ENCODE measurements at places on chromosomes 5 and 9.

DNA sequence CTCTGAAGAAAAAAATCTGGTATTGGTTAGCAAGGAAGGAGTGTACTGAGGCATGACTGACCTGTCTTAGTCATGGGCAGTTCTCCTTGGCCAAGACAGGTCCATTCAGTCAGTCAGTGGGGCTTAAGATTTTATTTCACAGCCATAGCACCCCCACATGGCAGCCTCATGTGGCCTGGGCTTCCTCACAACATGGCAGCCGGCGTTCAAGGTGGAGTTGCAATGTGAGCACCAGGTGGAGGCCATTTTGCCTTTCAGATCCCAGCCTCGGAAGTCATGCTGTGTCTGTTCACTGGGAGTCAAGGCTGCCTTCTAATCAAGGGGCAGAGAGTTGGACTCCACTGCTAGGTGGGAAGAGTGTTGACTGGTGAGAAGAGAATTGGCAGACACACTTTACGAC, 10.3 kb upstream of the CARD19 start:
- no peak for DNase-seq

DNA sequence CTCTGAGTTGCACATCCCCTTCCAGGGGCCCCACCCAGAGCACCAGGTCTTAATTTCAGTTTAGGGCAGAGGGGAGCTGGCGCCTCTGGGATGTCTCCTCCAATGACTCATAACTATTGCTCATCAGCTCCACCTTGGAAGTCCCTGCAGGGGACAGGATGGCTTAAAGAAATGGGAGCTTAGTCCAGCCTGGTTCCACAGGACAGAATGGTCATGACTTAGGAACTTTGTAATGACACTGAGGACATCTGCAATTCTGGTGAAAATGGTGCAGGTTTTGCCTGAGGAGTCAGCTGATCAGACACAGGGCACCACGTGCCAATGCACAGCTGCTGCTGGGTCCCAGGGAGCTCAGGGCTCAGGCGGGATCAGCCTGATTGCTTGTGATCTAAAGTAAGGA, 16.4 kb upstream of the PPP1R26 start:
- no peak for DNase-seq

GRCh38 chr5:34831303-34831702, 7.7 kb upstream of the TTC23L start:
- DNase-seq: no peak

GRCh38 chr5:125137535-125137934, 391.1 kb upstream of the ZNF608 start:
- peak; percentile 41 for DNase-seq

DNA sequence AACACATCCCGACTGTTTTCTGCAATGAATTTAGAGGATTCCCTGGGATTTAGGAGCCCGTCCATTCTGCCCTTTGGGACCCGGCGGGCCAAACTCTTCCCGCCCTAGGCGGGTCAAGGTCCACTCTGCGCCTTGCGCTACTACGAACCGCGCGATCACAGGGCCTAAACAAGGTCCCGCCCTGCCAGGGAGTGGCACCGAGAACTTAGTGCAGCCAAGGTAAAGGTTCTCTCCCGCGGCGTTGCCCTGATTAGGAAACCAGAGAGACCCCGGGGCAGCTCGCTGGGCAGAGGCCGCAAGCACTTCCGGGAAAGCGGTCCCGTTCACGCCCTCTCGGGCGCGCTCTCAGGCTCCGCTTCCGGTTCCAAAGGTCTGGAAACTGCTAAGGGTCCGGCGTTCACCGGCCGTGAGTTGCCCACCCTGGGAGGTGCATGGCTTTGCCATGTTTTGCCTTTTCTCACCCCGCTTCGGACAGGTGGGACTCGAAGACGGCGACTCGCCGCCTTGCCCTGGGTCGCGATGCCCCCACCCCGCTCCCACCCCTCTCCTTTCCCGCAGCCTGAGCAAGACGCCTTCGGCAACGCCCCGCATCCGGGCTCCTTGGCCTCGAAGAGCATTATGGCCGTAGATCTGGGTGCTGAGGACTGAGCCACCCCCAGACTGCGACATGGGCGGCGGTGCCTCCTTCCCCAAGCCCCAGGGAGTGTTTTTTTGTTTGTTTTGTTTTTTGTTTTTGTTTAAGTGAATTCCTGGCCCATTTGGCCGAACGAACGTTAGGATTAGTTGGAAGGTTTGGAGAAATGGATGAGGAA, 23.4 kb downstream of the HNRNPK start:
- DNase-seq: peak; percentile 75

DNA sequence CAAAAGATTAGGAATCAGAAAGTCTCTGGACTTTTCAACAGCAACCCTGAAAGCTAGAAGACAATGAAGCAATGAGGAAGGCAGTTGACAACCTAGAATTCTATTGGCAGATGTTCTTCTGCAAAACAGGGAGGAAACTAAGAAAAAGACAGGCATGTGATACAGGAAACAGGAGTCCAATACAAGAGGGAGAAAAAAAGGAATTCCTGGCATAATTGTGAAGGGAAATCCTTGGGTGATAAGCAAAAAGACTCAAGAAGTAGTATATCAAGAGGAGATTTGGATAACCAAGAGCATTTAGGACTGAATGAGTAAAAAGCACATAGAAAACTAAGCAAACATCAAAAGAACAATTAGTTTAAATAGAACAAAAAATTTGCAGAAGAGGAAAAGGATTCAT, 58.6 kb downstream of the LPAR1 start:
- no peak for DNase-seq

DNA sequence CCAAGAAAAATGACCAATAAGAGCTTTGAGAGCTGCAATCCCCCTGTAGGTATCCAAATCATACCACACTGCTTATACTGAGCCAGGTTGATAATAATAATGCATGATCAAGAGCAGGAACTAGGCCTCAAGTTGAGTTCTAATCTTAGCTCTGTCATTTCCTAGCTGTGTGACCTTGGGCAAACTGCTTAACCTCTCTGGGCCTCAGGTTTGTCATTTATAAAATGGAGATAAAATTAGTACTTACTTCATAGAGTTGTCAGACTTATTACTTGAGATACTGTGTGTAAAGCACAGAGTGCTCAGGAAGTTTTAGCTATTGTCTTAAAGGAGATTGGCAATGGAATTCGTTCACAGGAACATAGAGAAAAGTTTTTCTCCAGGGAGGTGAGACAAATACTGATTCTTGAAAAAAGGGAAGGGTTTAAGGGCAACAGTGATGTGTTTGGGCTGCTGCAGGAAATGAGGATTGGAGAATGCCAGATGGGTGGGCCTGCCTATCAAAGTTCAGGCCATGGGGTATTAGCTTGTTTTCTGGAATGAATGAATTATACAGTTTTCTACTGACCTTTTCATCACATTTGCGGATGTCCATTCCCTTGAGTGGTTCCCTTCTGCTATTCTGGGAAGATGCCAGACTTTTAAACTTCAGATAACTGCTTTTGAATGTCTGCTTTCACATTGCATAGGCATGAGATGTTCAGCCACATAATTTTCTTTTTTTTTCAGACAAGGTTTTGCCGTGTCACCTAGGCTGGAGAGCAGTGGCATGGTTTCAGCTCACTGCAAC, 10.2 kb upstream of the ATP6V0E1 start:
- peak; percentile 62 for DNase-seq

GRCh38 chr9:30628915-30629567, 1755.4 kb upstream of the ACO1 start:
- no peak for DNase-seq

- DNase-seq: no peak
These were observed 450.0 kb downstream of the CCDC171 start for GRCh38 chr9:16002816-16003215.

GRCh38 chr5:1262381-1262780, 32.5 kb downstream of the TERT start:
- DNase-seq: peak; percentile 16

GRCh38 chr9:107363516-107364152, 80.6 kb downstream of the RAD23B start:
- DNase-seq: no peak

GRCh38 chr5:137069358-137069757, 429.8 kb downstream of the SPOCK1 start:
- no peak for DNase-seq

GRCh38 chr5:180689775-180690174, 40.4 kb upstream of the FLT4 start:
- no peak for DNase-seq

GRCh38 chr5:157216391-157217142, 35.9 kb downstream of the ITK start:
- DNase-seq: no peak

DNA sequence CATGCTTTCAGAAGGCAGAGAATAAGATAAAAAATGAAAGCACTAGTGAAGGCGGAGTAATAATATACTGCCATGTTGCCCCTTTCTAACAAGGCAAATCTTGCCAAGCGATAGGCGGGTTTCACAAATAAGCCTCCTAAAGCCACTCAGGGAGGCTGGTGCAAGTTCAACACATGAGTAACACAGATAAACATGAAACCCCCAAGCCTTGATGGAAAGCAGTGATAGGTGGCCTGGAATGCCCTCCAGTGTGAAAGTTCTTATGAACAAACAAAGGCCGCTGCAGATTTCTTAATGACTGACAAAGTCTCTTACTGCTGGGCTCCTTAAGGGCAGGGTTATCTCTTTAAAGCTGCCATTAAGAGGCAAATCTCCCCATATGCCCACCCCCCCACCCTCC, 154.7 kb downstream of the ZDHHC21 start:
- DNase-seq: no peak

- peak; percentile 65 for DNase-seq
These were observed 32.0 kb downstream of the SAR1B start for GRCh38 chr5:134600600-134600999.

DNA sequence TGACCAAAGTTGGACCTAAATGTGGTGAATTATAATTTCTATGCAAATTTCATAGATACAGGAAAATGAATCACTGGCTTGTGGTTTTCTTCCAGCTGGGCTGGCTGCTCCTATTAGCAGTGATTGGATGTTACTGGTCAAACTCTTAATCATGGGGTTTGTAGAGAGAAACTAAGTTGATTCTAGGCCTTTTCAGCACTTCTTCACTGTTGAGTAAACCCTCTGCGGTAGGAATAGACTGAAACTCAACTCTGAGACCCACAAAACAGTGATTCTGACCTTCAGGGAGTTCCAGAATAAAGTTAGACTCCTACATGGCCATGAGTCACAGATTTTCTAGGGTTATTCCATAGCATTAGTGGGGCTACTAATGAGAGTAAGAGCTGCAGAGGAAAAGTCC, 47.9 kb upstream of the FKTN start:
- DNase-seq: peak; percentile 67

GRCh38 chr9:108052431-108053080, 563.0 kb upstream of the KLF4 start:
- no peak for DNase-seq

- no peak for DNase-seq
These were observed 77.7 kb downstream of the OLFM1 start for GRCh38 chr9:135165003-135165711.

GRCh38 chr5:131373265-131373664, 109.4 kb downstream of the CDC42SE2 start:
- no peak for DNase-seq

GRCh38 chr5:5650242-5650641, 227.8 kb downstream of the ICE1 start:
- peak; percentile 27 for DNase-seq

GRCh38 chr5:84437673-84438315, 53.1 kb upstream of the EDIL3 start:
- peak; percentile 80 for DNase-seq

DNA sequence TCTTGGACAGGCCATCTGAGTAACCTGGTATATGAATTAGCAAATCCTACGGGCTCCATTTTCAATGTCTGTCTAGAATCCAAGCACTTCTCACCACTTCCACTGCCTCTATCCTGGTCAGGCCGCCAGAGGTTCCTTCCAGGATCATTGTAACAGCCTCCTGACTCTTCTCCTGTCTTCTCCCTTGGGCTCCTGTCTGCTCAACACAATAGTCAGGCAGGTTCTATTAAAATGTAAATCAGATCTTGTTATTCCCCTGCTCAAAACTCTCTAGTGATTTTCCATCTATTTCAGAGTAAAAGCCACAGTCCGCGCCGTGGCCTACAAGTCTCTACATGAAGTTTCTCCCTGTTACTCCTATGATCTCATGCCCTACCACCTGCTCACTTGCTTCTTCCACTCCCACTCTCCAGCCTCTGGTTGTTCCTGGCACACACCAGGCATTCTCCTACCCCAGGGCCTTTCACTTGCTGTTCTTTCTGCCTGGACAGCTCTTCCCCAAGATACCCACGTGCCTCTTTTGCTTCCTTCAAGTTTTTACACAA, 21.7 kb downstream of the ZNF366 start:
- DNase-seq: no peak

DNA sequence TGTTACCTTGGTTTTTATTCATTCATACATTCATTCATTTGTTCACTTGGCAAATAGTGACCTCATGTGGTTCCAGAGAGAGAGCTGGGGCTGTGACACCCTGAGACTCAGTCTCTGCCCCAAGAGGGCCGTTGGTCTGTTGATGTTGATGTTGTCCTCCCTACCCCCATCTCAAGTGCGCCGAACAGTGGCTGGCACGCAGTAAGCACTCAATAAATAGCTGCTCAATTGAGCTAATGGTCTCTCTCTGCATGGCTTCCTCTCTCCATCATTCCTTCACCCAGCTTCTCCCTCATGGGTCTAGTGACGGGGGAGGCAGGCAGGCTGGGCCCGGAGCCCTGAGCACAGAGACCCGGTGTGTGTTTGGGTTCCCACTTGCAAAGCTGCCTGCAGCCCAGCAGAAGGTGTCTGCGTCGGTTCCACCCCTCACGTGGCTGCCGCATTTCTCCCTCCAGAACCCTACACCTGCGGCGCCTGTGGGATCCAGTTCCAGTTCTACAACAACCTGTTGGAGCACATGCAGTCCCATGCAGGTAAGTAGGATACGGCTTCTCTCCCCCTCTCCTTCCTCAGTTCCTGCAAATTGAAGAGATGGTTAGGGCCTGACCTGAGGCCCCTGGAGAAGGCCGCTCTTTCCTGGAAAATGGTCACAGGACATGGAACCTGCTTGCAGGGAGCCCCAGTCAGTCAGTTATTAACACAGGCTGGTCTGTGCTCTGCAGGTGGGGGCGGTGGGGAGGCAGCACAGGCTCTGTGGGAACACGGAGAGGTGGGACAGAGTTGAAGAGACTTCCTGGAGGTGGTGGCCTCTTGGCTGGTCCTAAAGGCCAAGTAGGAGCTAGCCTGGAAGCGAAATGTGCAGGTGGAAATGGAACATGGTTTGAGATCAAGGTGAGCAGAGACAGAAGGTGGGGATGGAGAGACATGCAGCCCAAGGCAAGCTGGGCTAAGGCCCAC, 42.0 kb downstream of the AMBP start:
- no peak for DNase-seq
